ENCODE measurements at places on chromosomes 5 and 9.

DNA sequence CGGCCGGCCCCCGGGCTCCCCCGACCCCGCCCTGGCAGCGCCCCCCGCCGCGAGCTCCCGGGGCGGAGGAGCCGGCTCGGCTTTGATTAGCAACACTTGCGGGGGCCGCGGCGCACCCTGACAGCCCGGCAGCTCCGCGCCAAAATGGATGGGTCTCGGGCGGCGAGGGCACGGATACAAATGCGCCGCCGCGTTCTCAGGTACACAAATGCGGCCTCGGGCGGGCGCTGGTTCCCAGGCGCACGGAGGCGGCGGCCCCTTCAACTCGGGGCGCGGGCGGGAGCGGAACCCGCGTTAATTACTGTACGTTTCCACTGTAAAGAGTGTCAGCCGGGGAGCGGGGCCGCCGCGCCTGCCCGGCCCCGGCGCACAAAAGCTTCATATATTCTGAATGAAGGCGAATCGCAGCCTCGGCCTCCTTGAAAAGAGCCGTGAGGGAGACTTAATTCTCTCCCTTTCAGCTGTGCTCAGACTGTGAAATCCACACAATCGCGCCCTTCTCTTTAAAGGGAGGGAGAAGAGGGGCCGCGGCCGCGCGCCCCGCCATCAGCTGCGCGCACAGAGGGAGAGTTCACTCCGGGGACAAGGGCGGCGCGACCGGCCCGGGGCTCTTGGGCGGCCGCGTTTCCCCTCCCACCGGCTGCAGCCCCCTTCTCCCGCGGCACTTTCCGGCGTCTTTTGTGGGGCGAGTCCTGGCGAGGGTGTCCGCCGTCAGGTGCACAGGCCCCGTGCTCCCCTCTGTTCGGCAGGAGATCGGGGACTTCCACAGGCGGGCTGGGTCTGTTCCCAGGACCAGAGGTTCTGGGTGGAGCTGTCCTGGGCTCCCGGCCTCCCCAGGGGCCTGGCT lies 27.0 kb downstream of the MSX2 start:
- no peak for DNase-seq

DNA sequence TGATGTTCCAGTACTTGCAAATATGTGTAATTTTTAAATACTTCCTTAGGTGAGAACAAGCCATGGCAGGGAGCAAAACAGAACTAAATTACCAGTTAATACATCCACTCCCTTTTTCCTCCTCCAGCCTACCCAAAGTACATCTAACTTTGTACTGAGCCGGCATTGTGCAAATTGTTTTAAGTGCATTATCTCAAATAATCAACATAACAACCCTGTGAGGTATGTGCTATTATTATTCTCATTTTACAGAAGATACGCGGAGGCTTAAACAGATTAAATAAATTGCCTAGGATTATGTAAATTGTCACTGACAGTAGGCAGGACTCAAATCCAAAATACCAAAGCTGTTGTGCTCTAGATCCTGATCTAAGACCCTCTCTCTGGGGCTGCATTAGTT lies 55.5 kb upstream of the KLF4 start:
- no peak for DNase-seq

DNA sequence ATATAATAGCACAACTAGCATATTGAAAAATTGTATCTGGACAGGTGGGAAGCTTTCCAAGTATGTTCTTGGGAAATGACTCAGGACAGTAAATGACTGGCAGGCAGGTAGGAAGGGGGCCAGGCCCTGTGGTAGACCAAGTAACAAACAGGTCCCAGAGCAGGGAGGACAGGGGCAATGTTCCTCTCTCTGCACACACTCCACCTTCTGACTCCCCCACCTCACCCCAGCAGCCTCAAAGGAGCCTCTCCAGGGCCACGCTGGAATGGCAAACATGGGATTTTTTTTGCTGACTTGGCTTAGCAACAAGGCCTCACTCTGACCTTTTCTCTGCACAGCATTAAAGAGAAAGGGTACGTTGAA lies 31.1 kb upstream of the IQGAP2 start:
- DNase-seq, result no peak

GRCh38 chr5:139495638-139496435 lies 13.3 kb upstream of the STING1 start:
- DNase-seq, result no peak

GRCh38 chr5:126370796-126371718 lies 52.2 kb upstream of the GRAMD2B start:
- no peak for DNase-seq

- DNase-seq, result no peak
Observed at GRCh38 chr9:28410411-28410810, 837.1 kb upstream of the C9orf72 start.

DNA sequence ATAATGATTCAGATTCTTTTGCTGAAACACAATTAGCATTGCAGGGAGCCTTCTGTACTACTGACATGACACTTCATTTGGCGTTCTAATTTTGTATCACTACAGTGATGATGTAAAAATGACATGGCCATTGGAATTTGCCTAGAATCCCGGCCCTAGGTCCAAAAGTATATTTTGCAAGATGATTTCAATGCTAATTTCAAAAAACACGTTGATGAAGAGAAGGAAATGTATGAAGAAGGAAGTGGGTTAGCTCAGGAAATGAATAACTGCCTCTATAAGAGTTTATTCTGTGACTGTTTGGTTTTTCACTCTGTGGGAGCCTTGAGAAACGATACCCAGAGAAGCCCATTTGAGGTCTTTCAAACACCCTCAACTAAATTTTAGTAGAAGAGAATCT lies 59.3 kb downstream of the OSTF1 start:
- no peak for DNase-seq

- no peak for DNase-seq
Observed at GRCh38 chr9:79489261-79490000, 82.3 kb upstream of the TLE4 start.

- DNase-seq, result no peak
Observed at GRCh38 chr5:74873525-74874249, 7.5 kb upstream of the FAM169A start.

GRCh38 chr9:116411506-116411905 lies 257.9 kb downstream of the PAPPA start:
- no peak for DNase-seq

DNA sequence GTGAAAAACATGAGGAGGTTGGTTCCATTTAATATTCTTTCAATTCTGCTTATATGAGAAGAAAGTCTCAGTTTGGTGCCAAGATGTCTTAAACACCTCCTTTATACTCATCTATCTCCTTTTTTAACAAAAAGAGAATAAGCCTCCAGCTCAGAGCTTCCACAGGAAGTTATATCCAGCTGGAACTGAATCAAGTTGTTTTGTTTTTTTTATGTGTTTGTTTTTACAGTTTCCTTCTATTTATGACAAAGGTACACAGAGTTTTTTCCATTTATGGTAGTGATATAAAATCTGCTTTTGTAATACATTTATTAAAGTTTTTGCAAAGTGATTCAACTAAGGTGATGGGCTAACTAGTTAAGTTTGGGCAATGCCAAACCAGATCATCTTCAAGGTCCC lies 10.4 kb downstream of the SPARC start:
- no peak for DNase-seq

DNA sequence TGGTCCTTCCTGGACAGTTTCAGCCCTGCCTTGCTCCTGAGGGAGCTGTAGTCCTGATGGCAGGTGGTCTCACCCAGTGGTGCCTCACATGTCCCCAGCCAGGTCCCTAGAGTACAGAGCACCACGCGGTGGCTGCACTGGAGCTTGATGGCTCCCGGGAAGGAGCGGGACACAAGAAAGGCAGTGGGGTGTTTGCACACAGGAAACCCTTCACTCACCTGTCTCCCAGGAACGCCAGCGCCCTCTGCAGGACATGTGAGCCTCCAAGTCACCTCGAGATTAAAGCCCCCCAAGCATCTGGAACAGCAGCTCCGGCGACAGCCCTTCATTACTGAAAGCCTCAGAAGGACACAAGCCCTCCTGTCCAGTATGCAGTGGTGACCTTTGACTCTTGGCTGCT lies 19.9 kb upstream of the TMEM250 start:
- DNase-seq, result no peak

DNA sequence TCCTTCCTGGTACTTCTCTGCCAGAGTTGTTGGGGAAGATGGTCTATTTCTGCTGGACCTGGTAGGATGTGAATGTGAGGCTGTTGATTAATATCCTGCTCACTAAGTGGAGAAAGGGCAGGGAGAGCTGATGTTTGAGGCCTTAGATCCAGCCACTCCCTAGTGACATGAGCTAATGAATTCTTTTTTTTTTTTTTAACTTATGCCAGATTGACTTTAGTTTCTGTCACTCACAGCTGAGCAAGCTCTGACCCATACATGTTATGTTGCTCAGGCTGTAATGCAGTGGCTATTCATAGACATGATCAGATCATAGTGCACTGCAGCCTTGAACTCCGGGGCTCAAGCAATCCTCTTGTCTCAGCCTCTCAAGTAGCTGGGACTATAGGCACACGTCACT lies 75.1 kb upstream of the SPRY4 start:
- DNase-seq, result no peak

GRCh38 chr5:39451276-39451941 lies 26.6 kb upstream of the DAB2 start:
- DNase-seq, result no peak

GRCh38 chr5:177599731-177600507 lies at the start of gene B4GALT7:
TSS of gene B4GALT7 (plus strand) at chr5:177600132. CDS start at chr5:177600211, 79 bp downstream.
- peak; percentile 86 for DNase-seq

DNA sequence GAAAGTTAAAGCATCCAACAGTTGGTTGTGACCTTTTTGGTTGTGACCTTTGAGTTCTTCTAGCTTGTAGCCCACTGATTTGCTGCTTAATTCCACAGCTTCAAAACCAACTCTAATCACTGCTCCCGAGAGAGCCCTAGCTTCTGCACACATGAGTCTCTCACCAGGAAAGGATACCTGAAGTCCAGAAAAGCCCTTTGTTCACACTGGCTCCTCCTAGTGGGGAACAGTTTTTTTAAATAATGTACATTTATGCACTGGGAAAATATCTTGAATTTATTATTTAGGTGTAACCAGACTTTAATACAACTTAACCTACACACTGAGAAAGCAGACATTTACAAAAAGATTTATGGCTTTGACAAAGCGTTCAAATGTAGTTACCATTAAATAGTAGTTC lies 120.2 kb upstream of the CCDC152 start:
- DNase-seq, result no peak

GRCh38 chr9:70500793-70501192 lies 86.3 kb upstream of the KLF9 start:
- DNase-seq, result no peak

DNA sequence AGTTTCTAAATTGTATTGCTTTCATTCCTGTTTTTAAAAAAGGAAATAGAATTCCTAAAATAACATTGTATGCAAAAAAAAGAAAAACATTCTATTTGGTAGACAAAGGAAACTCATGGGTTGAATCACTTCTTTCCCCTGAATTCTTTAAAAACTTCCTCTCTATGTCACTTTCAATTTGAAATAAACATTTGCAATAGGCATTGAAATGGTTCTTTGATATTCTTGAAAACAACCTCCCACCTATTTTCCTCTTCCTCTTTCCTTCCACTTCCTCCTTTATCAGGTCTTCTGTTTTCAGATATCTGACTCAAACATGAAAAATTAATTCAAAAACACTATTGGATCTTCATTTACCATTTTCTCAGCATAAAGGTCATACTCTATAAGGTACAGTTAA lies 442.0 kb upstream of the MEF2C start:
- no peak for DNase-seq

GRCh38 chr5:59062986-59063683 lies 480.3 kb downstream of the RAB3C start:
- no peak for DNase-seq

- no peak for DNase-seq
Observed at GRCh38 chr5:43704243-43704642, 101.3 kb downstream of the NNT start.

GRCh38 chr9:35076848-35077247 lies 2.9 kb downstream of the FANCG start:
- DNase-seq, result no peak

- DNase-seq, result no peak
Observed at GRCh38 chr5:137688210-137688840, 47.6 kb downstream of the KLHL3 start.

DNA sequence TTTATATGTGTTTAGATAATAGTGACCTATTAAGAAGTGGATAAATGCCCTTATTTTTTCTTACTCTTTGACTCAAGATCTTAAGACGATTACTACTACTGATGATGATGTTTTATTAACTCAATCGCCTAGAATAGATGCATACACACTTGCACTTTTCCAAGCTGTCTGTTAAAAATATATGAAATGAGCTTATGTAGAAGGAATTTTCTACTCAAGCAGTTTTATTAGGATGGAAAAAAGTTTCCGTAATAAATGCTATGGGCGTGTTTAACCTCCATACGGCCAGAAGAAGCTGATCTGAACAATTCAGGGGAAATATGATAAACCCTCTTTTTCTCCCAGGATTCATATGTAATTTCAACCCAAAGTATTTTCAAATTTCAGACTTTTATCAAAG lies 455.7 kb upstream of the MPDZ start:
- no peak for DNase-seq

- no peak for DNase-seq
Observed at GRCh38 chr5:159343295-159344094, 13.2 kb upstream of the IL12B start.

GRCh38 chr5:67010684-67011409 lies 185.8 kb downstream of the CD180 start:
- DNase-seq, result no peak
